ENCODE measurements at places on chromosomes 6 and 20.
A peak's percentile ranks its signal among the peaks of the same experiment; 100 is the strongest.

DNA sequence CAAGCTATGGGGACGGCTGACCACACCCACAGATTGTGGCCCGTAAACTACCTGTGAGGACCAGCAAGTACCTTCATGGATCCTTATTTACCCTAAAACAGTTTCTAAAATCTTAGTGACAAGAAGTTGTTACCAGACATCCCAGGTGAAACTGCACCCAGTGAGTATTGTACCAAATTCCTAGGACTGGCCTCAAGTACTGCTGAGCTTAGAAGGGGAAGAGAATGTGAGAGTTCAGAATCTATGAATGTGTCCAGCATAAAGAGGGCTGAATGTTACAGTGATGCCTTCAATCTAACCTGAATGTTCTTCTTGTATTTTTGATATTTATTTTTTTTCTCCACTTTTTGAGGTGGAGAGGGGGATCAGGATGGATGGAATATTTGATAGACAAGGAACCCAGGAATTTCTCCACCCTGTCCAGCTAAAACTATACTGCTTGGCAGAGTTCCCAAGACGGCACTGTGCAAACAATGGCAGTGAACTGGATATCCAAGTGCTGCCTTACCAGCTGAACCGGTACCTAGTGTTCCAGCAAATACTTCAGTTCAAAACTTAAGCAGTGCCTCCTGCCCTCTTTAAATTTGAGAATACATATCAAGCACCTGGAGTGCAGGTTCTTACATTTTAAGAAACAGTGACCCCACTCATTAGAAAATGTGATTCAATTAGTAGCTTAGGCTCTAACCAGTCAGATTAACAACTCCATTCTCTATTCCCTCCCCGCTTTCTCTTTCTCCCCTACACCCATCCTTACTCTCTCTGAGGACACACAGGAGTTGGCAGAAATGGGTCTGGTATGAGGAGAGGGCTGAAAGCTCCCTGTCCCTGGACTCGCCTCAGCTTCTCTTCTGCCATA is 427.3 kb upstream of the FLRT3 start:
- DNase-seq, result no peak

DNA sequence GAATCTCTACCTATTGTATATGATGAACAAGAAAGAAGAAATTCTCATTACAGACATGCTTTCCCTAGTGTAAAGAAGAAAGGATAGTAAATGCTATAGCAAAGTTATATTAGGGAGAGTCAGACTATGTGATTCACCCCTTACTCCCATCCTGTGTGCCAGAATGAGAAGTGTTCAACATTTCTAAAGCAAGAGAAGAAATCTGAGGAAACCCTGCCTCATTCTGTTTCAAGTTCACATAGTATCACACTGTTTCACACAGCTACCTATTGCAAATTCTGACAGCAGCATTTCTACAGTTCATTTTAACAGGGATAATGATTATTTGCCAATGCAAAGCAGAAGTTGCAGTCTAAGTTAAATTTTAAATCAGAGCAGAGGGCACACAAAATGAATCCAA is 267.2 kb upstream of the TCF21 start:
- no peak for DNase-seq

- no peak for DNase-seq
These were observed 63.9 kb downstream of the REV3L start for GRCh38 chr6:111418971-111419693.

DNA sequence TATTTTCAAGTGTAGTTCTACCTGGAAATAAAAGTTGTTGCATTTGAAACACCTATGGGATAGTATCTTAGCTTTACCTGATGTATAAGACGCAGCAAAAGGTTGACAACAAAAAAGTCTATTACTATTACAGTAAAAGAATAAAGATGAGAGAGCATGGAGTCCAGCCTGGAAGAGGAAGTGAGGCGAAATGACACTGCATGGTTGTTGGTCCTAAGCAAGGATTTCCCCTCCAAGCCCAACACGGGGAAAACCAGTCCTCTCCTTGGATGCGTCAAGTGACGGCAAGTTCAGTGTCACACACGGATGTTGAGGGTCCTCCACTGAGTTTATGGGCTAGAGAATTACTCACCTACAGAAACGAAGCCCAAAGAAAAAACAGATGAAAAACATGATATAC is 51.7 kb downstream of the COL11A2 start:
- DNase-seq, result no peak

DNA sequence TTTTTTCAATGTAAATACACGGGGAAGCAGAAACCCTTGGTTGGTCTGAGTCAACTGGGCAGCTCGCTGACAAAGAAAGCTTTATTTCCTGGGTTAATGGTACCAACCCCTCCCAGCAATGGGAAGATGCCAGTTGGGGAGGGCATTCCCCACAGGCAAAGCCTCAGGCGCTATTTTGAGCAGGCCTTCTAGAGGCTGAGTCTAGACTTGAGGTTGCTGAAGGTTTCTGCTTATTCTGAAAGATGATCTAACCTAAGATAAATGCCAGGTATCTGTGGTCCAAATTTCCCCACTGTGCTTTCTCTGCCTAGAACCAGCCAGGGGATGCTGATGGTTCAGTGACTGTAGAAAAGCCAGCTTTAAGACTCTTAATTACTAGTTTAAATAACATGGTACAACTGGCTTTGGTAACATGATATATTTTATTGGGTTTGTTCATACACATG is 172.5 kb upstream of the JARID2 start:
- no peak for DNase-seq

DNA sequence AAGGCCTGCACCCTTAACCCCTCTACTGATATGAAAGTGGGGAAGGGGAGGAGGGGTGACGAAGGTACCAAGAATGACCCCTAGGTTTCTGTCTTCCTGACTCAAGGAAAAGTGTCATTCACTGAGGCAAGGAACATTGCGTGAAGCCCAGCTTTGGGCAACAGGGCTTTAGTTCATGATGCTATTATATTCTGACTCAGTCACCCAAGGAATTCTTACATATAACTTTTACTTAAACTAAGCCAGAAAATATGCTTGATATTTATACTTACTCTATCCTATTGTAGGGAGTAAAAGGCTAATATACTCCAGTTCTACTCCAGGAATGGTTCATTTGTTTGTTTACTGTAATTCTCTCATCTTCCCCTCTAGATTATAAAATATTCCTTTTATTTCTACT is 60.5 kb downstream of the DOP1A start:
- no peak for DNase-seq

DNA sequence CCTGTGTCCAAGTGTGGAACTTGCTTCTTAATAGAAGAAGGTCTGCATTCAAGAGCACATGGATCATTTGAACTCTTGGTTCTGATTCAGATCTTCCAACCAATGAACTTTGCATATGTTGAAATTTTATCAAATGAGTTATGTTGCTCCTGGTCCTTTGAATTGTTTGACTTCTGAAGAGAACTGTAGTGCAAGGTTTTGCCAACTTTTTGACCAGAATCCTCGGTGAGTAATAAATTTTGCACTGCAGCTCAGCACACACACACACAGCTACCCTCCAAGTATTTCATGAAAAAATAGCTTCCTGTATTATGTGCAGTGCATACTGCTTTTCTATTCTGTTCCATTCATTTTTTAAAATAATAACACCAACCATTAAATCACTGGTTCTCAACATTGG is 67.5 kb downstream of the BFSP1 start:
- no peak for DNase-seq

DNA sequence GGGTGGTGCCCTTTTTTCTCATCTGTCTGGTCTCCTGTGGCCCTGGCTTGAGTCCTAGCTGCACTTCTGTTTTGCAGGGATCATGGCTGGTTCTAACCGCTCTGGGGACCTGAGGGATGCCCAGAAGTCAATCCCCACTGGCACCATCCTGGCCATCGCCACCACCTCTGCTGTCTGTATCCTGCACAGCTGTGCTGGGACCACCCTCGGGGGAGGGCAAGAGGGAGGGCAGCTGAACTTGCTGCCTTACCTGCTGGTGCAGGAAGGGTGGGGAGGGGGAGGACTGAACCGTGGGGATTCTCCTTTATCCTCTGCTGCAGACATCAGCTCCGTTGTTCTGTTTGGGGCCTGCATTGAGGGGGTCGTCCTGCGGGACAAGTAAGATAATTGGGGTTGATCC is 14.5 kb downstream of the SLC12A5 start:
- no peak for DNase-seq

DNA sequence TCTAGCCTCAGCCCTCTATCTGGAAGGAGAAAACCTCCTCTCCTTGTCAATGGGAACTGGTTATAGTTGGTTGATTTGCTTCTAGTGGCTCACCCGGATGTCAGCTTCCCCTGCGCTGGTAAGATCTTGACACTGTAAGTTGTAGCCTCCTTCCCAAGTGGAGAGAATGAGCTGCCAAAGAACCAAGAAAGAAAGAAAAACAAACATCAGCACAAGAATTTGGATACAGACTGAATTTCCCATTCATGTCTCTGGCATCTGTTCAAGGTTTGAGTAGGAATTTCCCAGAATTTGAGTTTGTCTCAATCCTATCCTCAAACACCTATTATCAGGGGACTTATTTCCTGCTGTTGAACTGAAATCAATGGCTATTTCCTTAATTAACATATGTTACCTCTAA is 44.1 kb downstream of the ELOVL2 start:
- no peak for DNase-seq

DNA sequence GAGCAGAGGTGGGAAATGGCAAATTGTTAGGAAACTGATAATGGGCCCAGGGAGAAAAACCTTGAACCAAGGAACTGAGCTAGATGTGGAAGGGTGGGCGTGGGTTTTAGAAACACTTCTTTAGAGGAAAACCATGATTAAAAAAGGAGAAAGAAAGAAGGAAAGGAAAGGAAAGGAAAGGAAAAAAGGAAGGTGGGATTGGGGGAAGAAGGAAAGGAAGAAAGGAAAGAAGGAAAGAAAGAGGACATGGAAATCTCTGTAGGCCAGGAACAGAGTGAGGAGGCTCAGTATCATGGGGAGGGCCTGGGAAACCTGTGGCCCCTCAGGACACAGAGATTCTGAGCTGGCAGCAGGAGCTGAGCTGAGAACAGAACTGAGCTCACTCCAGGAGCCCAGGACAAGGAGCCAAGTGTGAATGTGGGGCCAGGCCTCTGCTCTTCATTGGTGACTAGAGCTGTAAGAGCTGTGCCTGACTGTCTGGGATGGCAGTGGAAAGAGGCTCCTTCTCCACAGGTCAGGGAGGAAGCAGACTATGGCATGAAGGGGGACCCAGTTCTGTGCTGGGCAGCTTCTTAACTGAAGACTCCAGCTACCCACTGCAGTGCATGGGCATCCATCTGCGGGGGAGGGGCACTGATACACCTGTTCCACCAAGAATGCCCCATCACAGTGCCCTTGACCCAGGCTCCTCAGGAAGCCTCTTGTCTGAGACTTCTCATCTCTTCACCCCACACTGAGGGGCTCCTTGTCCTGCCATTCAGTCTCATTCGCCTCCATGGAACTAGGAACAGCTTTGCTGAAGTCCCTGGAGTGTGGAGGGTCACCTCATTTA is 116.1 kb upstream of the BACH2 start:
- no peak for DNase-seq

- no peak for DNase-seq
These were observed 67.2 kb downstream of the EZR start for GRCh38 chr6:158751921-158752320.

- DNase-seq, result no peak
These were observed 107.4 kb downstream of the PXDC1 start for GRCh38 chr6:3643921-3644738.

DNA sequence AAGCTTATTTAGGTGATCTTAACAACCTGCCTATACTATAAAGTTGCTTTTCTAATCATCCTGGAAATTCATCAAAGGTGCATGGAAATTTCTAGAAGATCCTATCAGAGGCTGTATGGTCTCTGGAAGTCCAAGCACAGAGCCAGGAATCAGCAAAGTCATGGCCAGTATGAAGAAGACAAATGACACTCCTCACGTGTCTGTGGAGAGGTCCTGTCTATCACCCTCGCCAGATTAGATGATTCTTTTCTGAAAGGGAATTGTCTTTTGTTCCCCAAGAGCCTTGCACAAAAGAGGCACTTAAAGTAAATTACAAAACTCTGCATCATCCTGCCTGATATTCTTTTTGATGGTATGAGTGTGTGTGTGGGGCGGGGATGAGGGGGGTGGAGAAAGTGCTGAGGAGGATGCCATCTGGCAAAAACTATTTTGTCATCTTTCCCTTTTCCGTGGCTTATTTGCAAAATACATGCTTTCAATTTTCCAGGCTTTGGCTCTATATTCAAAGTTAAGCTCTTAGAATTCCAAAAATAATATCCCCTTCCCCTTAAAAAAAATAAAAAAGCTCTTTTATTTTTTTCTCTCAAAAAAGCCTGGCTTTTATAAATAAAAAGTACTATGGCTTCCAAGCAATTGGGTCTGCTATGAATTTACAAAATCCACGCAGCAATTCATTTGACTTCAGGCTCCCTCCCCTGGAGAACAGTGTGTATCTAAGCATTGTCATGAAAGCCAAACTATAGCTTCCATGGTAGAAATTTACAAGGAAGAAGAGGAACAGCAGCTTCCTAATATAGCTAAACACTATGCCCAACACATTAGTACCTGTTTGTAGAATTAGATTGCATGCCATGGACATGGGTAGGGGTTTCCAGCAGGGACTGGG is 185.2 kb upstream of the ARG1 start:
- DNase-seq, result no peak

GRCh38 chr20:43843096-43843964 is 71.3 kb upstream of the TOX2 start:
- no peak for DNase-seq

- no peak for DNase-seq
These were observed 84.9 kb upstream of the TMEM181 start for GRCh38 chr6:158474961-158475343.

GRCh38 chr6:156601152-156602065 is 175.8 kb upstream of the ARID1B start:
- no peak for DNase-seq

GRCh38 chr6:27678469-27678868 is 205.6 kb upstream of the ZNF184 start:
- no peak for DNase-seq

- DNase-seq, result no peak
These were observed 112.6 kb downstream of the SASH1 start for GRCh38 chr6:148455225-148455624.

- DNase-seq, result peak; percentile 21
These were observed 35.3 kb upstream of the PTGIS start for GRCh38 chr20:49603209-49603627.

DNA sequence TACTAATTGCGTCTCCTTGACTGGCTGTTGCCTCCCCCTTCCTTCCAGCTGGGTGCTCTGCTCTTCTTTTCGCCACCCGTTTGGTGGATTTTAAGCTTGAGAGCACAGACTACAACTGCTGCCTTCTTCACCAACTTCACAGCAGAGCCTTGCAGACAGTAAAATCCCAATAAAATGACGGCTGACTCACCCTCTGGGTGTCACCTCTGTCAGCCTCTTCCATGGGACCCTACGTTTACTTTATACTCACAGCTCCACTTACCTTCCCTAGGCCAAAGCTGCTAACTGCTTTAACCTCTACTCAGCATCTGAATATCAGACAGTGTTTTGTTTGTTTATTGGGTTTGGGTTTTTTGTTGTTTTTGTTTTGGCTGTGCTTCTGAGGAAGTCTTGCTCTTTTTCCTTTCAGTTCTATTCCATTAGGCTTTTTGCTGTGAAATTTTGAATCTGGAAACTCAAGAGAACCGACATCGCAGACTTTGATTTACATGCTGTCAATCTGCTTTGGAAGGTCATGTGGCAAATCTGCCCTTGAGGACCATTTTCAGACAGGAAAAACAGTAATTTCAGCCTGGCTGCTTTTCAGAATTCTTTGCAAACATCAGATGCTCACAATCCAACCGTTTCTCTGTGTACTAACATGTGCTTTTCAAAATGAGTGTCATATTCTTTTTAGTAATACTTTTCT is 2.4 kb downstream of the AGPAT4 start:
- no peak for DNase-seq

- DNase-seq, result no peak
These were observed 68.9 kb upstream of the SLC22A16 start for GRCh38 chr6:110545081-110545872.

GRCh38 chr20:32035426-32035779 is 16.6 kb upstream of the HCK start:
- DNase-seq, result no peak

All from erythroblast (primary cell).